ENCODE measurements at places on chromosomes 5 and 9. TPM values are rescaled to one million over a fixed set of nuclear protein-coding genes. Genes with fewer than 3 reads are reported as not detected.

Gene TESK1
- total RNA-seq, result 5.4 TPM

DNA sequence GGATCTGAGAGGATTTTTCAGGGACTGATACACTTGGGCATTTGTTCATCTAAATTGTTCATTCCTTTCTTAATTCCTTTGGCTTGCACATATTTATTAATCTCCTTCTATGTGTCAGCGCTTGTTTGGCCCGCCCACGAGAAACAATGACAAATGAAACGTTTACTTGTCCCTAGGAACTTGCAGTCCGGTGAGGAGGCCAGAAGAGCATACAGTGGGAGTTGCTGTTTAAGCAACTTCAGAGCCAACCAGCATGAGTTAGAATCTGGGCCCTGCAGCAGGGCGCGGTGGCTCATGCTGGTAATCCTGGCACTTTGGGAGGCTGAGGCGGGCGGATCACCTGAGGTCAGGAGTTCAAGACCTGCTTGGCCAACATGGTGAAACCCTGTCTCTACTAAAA lies 18.8 kb downstream of the FBXL7 start:
- no peak for DNase-seq

GRCh38 chr9:107782789-107783188 lies 293.2 kb upstream of the KLF4 start:
- no peak for DNase-seq

Gene AFAP1L1
- 2.0 TPM for total RNA-seq

DNA sequence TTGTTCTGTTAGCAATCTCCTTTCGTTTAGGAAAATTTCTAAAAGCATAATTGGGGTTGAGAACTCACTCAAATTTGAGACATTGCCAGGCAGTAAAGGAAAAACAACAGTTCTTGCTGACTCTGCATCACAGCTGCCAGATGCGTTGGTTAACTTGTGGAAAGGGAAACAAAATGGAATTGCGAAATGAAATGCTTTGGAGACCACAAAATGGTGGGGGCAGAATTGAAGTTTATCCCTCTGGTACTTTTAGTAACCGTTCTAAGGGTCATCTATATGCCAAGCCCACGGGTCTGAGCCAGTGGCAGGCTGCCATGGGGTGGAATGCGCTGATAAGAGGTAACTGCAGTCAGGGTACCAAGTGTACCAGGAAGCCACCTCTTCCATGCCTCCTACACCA lies 28.6 kb upstream of the SELENOP start:
- peak; percentile 93 for DNase-seq

Gene CBY3
- not detected for total RNA-seq

Gene PPP3R2
- total RNA-seq, result not detected

Gene NUTM2G
- not detected for total RNA-seq

- no peak for DNase-seq
Measured at GRCh38 chr5:1447671-1448361, 2.6 kb upstream of the SLC6A3 start.

DNA sequence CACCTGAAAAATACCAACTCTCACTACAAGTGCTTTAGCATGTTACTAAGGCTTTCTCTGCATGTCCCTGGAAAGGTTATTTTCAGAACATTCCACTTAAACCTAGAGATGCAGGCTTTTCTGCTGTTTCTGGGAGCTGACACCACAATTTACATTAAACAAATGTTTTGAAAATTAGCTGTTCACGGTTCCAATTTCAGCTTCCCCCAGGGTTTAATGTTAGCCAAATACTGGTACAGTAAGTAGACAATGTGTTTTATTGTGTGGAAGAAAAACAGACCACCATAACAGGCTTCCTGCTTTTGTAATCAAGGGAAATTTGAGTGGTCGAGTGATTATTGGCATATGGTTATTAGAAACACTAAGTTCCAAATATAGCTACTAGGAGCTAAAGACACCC lies 32.0 kb downstream of the MACROH2A1 start:
- DNase-seq, result peak; percentile 34

Gene JAKMIP2
- total RNA-seq, result 8.4 TPM

DNA sequence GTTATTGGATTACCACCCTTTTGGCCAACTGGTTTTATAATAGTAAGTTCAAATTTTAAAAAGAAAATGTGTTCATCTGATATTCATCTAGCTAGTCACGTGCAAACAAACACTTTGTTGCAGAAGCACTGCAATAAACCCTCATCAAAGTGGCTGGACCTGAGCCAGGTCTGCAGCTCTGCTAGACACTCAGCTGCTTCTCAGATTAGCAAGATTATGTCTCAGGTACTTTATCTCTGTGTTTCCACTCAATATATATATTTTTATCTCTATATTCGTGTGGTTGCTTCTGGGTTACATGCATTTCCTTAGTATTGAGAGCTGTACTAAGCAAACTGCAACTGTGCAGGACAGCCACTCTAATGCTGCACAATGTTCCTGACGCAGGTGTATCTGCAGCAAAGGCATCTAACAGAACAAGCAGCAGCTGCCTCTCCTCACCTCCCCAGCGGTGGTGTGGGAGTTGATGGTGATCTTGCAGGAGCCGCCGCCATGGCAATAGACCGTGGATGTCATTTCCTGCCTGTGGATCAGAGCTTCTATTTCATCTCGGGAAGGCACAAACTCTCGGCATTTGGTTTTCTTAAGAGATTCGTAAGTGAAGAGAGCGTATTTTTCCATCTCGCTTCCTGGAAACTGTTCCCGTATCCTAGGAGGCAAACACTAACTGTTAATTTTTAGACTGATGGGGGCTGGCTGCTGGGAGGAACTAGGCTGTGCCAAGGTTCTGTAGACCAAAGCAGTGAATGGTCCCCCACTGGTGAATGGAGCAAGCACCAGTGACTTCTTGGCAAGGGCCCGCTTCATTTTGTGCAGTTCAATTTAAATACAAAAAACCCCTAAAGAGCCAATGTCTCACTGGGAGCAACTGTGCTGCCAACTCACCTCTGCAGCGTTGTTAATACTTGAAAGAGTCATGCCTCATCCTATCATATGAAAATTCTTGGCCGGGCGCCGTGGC lies 56.7 kb upstream of the RETREG1 start:
- DNase-seq, result no peak

DNA sequence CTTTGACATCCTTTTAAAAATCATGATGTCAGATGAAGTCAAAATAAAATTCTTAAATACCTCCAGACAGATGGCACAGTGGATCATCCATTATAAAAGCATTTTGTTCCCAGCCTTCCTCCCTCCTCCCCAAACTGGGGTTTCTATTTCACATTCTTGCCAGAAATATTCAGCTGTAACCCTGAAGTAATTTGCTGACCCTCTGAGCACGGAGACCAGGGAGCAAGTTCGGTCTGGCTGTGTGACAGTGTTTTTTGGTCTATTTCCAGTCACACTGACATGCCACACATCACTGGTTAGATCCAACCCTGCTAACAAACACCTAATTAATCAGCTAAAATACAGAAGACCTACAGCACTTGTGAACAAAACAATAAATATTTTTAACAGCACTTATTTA lies 126.2 kb upstream of the DMRT1 start:
- no peak for DNase-seq

DNA sequence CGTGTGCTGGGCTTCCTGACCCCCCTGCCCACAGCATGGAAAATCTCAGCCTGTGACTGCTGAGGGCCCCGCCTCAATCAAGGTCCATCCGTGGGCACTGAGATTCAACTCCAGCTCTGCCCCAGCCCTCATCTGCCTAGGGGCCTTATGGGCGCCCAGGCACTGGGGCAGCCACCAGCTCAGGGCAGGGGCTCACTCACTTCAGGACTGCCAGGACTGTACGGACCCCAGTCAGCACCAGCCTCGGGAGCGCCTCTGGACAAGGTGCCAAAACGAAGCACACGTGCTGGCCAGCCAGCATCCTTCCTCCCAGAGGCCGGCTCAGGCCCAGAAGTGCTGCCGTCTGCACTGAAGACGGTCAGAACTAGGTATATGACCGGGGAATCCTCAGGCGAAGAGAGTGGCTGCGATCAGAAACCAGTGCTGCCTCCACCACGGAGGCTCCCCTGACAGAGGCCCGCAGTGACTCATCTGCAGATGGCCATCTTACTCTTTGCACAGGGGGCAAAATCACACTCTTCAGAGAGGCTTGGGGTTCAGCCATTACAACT lies 19.6 kb downstream of the CLPTM1L start:
- DNase-seq, result no peak

Gene SPATA31D4
- not detected for total RNA-seq

DNA sequence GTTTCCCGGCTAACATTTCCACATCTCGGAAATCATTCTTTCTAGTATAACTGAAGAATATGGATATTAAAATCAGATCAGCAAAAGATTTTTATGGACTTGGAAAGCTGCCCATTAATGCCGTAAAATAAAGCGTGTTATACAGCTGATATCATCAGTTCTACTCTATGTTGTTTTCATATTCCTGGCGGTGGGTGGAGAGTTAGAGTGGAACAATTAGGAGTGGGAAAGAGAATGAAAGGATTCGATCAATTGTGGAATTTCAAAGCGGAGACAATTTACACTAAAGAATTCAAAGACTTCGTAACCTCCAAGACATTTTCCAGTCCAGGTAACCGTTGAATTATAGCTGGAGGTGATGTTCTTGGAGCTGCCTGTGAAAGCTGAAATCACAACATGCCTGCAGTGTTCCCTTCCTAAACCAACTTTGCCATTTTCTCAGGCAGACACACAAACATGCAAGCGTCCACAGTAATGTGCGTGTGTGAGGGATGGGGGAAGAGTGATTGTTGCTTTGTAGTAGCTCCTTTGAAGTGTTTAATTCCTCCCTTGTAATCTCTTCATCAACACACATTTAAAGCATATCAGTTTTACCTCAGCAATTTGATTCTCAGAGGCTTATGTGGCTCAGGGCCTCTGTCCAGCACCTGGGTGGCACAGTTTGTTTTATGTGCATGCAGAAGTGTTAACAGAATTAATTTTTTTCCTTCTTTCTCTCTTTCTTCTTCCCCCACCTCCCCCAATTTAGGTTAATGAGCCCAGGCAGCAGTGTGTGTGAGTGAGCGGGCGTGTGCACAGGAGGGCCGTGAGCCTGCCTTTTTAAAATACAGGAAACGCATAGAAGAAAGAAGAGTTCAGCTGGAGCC lies 544.1 kb downstream of the RAB3C start:
- DNase-seq, result peak; percentile 67

GRCh38 chr9:129968690-129969485 lies 74.1 kb downstream of the FNBP1 start:
- peak; percentile 88 for DNase-seq

- DNase-seq, result no peak
Measured at GRCh38 chr5:79243224-79243623, 7.3 kb downstream of the JMY start.

Gene ARSI
- not detected for total RNA-seq

Gene CTNND2
- 0.58 TPM for total RNA-seq

DNA sequence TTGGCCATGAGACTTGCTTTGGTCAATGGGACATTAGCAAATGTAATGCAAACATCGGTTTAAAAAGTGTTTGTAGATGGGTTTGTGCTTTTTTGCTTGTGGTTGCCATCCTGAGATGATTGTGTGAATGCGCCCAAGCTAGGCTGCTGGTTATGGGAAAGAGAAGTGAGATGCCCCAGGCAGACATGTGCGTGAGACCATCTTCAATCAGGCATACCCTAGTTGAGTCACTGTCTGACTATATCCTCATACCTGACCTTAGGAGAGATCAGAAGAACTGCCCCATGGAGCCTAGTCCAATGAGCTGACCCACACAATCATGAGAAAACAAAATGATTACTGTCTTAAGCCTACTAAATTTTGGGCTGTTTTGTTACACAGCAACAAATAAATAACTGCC lies 36.8 kb upstream of the ZNF608 start:
- DNase-seq, result no peak

Gene PCDH1
- total RNA-seq, result 1.2 TPM

Gene TNFSF15
- total RNA-seq, result 0.80 TPM

Gene SPAAR
- 0.27 TPM for total RNA-seq

DNA sequence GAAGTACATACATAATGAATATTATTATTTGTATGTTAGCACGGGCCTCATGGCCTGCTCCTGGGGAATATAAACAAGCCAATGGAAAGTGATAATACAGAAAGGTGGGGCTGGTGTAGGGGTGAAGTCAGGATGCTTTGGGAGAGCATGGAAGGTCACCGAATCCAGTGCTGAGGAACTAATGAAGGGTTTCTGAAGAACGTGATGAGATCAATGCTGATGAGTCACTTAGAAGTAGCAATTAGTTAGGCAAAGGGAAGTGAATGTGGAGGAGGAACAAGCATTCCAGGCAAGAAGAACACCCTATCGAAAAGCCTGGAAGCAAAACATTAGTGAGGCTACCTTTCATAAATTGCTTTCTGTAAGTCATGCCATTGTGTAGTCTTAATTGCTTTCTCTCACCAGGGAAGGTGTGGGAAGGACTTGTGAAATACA lies 2.1 kb downstream of the ANXA1 start:
- DNase-seq, result peak; percentile 22

- peak; percentile 53 for DNase-seq
Measured at GRCh38 chr5:17105744-17106418, 111.5 kb upstream of the BASP1 start.

- DNase-seq, result no peak
Measured at GRCh38 chr9:95515272-95516113, 1.3 kb downstream of the PTCH1 start.

- no peak for DNase-seq
Measured at GRCh38 chr5:89721353-89721752, 688.2 kb downstream of the CETN3 start.

GRCh38 chr9:108783731-108784495 lies 71.9 kb downstream of the ACTL7B start:
- no peak for DNase-seq

All from H4 (cell line).